ENCODE measurements at places on chromosomes 6 and 20.

DNA sequence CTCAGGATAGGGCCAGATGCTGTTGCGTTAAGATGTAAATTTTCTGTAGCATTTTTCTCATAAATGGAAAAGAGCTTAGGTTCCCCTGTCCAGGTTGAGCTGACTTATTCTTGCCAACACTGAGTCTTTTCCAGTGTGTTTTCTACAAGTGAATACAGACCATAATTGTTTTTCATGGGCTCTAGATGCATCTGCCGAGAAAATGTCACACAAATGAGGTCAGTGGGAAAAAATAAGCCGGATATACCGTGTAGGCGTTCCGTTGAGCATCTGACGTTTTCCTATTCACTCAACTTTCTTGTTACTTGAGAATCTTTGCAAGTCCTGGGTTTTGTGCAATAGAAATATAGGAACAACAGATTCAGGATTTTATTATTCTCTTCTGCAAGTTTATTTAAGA lies 582.9 kb upstream of the CDH4 start:
- DNase-seq = no peak

- no peak for DNase-seq
Measured at GRCh38 chr6:163897669-163898068, 483.2 kb downstream of the QKI start.

- DNase-seq = no peak
Measured at GRCh38 chr20:32984196-32984595, 20.0 kb downstream of the SUN5 start.

GRCh38 chr6:38502423-38502822 lies 137.3 kb downstream of the BTBD9 start:
- no peak for DNase-seq

DNA sequence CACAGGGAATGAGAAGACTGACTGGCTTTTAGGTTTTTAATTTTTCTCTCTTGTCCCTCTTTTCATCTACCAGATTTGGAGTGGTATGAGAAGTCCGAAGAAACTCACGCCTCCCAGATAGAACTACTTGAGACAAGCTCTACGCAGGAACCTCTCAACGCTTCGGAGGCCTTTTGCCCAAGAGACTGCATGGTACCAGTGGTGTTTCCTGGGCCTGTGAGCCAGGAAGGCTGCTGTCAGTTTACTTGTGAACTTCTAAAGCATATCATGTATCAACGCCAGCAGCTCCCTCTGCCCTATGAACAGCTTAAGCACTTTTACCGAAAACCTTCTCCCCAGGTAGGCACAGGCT lies 644 bp downstream of the MAD2L1BP start:
- no peak for DNase-seq

GRCh38 chr20:23157734-23158133 lies 71.6 kb upstream of the CD93 start:
- DNase-seq = no peak

GRCh38 chr20:63977739-63978276 lies 1.6 kb downstream of the SAMD10 start:
- DNase-seq = no peak

- no peak for DNase-seq
Measured at GRCh38 chr6:47159763-47160162, 117.6 kb upstream of the ADGRF1 start.

DNA sequence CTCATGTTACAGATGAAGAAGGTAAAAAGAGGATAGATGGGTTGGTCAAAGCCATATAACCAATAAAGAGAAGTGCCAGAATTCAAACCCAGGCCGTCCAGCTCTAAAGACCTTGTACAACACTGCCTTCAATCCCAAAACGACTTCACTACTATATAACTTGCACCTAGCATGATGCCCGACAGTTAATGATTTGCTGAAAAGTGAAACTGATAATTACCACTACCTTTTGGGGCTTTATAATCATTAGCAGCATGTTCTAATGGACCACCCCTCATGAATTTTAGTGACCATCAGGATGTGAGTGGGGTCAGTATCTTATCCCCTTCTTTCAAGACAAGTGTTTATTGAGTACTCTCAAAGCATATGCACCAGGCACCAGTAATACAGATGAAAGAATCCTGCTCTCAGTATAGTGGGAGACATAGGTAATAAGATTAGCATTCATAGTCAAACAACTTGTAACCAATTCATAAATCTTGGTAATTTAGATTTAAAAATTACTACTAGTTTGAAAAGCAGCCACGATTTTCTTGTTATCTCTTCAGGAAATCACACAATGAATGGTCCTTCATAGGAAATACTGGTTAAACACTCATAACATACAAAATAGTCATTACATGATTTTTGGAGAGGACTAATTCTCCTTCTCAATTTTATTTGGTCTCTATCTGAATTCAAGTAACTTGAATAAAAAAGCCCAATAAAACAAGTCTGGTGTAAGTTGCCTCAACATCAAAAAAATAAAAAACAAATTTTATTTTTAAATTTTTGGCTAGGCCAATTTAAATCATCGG lies 98.0 kb downstream of the EPB41L2 start:
- DNase-seq = no peak

DNA sequence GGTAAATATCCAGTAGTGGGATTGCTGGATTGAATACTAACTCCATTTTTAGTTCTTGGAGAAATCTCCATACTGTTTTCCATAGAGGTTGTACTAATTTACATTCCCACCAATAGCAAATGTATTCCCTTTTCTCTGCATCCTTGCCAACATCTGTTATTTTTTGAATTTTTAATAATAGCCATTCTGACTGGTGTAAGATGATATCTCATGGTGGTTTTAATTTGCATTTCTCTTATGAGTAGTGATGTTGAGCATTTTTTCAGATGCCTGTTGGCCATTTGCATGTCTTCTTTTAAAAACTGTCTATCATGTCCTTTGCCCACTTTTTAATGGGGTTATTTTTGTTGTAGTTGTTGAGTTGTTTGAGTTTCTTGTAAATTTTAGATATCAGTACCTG lies 253.2 kb downstream of the HAO1 start:
- no peak for DNase-seq
